ENCODE measurements at places on chromosomes 12 and 14.
A peak's percentile ranks its signal among the peaks of the same experiment; 100 is the strongest.

- no peak for DNase-seq
Measured at GRCh38 chr14:86055512-86056075, 525.6 kb downstream of the FLRT2 start.

DNA sequence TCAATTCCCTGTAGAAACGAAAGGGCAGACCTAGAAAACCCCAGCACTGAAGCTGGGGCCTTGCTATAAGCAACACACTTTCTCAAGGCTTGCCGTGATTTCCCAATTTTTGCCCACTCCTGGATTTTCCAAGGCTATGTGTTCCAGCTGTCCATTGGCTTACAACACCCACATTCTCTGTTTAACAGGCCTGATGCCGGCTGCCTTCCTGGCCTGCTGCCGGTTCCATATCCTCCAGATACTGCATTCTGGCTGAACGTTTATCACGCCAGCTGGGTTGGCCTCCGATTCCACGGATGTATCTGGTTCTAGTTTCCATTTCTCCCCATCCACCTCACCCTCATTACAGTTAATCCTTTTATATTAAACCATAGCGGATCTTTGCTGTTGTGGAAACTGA is 2.0 kb upstream of the PCNX1 start:
- DNase-seq: no peak

DNA sequence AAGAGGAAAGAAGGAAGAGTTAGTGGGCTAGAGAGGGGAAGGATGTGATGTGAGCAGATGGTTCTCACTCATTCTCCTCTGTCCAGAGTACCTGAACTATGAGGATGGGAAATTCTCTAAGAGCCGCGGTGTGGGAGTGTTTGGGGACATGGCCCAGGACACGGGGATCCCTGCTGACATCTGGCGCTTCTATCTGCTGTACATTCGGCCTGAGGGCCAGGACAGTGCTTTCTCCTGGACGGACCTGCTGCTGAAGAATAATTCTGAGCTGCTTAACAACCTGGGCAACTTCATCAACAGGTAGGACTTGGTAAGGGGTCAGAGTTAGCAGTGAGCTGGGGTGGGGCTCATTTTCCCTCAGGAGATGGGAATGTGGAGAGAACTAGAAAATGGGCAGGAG is 7.6 kb downstream of the DDIT3 start:
- no peak for DNase-seq

- no peak for DNase-seq
Measured at GRCh38 chr12:6539314-6539682, 5.0 kb downstream of the GAPDH start.

DNA sequence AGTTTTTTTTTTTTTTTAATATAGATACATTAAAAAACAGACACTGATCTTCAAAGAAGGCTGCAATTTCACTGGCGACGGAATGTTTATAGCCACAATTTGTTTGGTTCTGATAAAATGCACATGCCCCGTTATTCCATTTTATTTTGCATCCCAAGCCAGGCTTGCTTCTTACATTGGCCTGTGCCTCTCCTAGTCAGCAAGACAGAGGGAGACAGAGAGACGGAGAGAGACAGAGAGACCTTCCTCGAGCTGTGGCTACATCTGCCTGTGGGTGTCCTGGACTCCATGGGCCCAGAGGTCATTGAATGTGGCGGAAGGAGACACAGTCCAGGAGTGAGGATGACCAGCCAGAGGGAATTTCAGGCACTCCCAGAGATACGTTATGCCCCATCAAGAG is 926.6 kb downstream of the VRK1 start:
- DNase-seq: no peak

GRCh38 chr12:88952562-88952942 is 372.3 kb upstream of the KITLG start:
- no peak for DNase-seq

- no peak for DNase-seq
Measured at GRCh38 chr12:29771786-29772185, 12.0 kb downstream of the TMTC1 start.

GRCh38 chr14:39322807-39323206 is 89.1 kb downstream of the MIA2 start:
- DNase-seq: no peak

DNA sequence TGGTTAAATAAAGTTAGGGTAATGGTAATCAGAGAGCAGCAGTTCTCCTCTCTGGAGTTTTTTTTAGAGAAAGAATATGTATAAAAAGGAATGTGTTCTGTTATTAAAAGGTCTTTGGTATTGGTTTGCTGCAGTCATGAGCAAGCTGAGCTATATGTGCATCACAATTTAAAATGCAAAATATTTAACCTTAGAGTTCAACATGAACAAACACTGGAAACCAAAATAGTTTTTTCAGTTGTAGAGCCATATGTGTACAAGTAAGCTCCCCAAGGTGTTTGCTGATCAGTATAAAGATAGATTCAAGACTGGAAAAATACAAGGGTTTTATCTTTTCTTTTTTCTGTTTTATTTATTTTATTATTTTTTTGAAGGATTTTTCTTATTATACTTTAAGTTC is 245.0 kb downstream of the NUBPL start:
- no peak for DNase-seq

GRCh38 chr12:39692258-39692853 is 72.8 kb upstream of the ABCD2 start:
- no peak for DNase-seq

DNA sequence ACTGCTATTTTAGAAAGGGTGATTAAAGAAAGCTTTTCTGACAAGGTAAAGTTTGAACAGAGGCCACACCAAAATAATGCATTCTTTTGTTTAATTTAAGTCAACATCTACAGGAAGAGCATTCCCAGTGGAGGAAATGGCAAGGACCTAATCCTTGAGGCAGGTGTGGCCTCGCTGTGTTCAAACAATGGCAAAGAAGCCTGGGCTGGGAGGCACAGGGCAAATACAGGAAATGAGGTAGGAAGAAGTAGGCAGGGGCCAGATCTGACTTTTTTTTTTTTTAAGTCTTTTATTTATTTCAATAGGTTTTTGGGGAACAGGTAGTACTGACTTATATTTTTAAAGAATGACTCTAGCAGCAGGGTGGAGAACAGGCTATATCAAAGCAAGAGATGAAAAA is 53.5 kb downstream of the ARMH4 start:
- no peak for DNase-seq

DNA sequence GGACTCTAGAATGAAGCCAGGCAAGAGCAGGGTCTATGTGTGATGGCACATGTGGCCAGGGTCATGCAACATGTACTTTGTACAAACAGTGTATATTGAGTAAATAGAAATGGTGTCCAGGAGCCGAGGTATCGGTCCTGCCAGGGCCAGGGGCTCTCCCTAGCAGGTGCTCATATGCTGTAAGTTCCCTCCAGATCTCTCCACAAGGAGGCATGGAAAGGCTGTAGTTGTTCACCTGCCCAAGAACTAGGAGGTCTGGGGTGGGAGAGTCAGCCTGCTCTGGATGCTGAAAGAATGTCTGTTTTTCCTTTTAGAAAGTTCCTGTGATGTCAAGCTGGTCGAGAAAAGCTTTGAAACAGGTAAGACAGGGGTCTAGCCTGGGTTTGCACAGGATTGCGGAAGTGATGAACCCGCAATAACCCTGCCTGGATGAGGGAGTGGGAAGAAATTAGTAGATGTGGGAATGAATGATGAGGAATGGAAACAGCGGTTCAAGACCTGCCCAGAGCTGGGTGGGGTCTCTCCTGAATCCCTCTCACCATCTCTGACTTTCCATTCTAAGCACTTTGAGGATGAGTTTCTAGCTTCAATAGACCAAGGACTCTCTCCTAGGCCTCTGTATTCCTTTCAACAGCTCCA is 39.6 kb downstream of the DAD1 start:
- no peak for DNase-seq

- DNase-seq: no peak
Measured at GRCh38 chr14:95300697-95301526, 18.8 kb downstream of the CLMN start.

GRCh38 chr12:113149361-113150150 is at the start of gene CFAP73:
TSS of gene CFAP73 (plus strand) at chr12:113149724. CDS start at chr12:113149858, 134 bp downstream.
- peak; percentile 33 for DNase-seq

- no peak for DNase-seq
Measured at GRCh38 chr12:52183971-52184370, 7.8 kb downstream of the KRT80 start.

GRCh38 chr12:50344775-50345174 is 51.6 kb downstream of the FAM186A start:
- no peak for DNase-seq

- DNase-seq: no peak
Measured at GRCh38 chr12:124750787-124751471, 112.7 kb downstream of the SCARB1 start.

DNA sequence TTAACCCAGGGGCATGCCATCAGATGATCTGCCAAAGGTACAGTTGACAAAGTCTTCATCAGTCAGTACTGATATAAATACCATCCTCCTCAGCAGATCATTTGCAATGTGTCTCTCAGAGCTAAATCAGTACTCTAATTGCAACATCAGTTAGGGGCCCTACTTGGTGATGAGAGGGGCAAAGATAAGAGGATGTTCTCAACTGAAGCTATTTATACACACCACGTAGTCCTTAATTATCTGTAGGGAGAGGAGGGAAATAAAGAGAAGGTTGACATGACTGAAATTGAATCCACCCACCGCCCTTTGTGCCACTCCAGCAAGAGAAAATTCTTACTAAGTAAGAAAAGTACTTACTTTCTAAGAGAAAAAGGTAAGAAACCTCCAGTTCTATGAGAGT is 157.8 kb upstream of the NUDT4 start:
- no peak for DNase-seq

DNA sequence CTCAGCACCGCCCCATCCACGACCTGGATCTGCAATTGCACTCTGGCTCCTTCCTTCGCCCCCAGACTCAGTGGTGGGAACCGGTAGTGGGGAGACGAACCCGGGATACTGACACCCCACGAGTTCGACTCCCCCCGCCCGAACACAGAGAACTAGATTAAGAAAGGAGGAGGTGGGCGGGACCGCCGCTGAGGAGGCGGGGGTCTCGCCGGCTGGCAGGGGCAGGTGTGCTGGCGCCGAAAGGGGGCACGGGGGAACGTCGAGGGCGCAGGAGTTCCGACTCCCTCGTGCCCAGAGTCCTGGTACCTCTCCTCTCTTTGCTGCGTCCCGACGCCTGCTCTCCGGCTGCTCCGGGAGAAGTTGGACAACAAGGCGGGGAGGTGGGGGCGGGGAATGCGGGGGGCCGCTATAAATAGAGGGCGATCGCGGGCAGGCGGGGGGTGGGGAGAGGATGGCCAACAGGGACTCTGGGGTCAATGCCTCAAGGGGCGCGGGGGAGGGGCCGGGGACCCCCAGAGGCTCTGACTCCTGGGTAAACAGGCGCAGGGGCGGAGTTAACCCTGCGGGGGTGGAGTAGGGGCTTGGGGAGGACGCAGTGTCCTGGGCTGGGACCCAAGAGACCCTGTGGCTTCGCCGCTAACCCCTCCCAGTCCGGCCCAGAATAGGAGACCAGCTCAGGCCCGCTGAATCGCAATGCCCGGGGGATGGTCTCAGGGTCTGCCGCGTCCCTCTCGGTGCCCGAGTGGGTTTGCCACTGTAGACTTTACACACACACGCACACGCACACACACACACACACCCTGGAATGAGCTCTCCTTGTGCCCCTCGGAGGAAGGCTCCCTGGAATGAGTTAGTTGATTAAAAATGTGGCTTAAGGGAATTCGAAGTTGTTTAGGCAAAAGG is 761 bp upstream of the NDRG2 start:
- no peak for DNase-seq

GRCh38 chr12:3885277-3886094 is 12.3 kb upstream of the PARP11 start:
- no peak for DNase-seq

DNA sequence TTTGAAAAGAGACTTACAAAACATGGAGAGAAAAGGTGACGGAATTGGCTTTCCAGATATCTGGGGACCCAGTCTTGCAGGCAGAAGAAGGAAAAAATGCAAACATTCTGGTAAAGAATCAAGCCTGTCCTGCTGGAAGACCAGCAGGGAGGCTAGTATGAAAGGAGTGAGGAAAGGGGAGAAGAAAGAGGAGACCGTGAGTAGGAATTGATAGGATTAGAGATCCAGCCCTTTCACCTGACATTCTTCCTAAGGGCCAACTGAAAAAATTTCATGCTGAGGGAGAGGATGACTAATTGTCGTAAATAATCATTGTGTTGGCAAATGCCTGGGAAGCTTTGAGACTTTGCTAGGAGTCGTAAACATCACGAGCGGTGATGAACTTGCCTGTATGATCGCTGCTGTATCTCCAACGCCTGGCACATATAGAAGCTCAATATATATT is 12.1 kb downstream of the BHLHE41 start:
- DNase-seq: no peak

- DNase-seq: peak; percentile 45
Measured at GRCh38 chr12:55847603-55848291, 5.0 kb upstream of the MMP19 start.

GRCh38 chr14:105337433-105337832 is 22.9 kb downstream of the PACS2 start:
- no peak for DNase-seq

DNA sequence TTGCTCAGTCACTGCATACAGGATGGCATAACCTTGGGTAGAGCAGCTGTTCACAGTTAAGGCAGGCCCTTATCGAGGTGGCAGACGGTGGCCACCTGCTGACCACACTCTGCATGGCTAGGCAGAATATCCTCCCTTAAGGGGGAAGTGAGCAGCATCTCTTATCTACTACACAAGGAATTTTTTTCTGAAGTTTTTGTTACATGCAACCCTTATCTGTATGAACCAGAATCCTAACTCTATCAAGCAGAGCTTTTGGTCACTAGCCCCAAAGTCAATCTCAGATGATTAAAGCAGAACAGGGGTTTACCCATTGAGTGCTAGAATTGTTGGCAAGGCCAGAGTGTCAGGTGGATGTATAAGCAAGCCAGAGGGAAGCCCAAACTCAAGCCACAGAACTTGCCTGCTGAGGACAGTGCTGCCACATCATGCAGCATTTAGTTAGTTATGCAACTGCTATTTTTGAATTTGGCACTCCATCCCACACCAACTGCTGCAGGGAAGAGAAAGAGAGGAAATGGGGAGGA is 192.8 kb downstream of the TBX5 start:
- no peak for DNase-seq

DNA sequence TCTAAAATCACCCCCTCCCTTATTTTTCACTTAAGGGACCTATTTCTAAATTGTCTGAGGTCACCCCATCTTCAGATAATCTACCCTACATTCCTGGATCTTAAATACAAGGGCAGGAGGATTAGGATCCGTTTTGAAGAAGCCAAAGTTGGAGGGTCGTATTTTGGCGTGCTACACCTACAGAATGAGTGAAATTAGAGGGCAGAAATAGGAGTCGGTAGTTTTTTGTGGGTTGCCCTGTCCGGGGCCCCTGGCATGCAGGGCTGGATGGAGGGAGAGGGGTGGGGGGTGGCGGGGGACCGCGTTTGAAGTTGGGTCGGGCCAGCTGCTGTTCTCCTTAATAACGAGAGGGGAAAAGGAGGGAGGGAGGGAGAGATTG is 300 bp upstream of the CCND2 start:
- DNase-seq: no peak
